ENCODE measurements at places on chromosomes 4 and X.

GRCh38 chrX:70313503-70313902 is 23.6 kb downstream of the KIF4A start:
- no peak for DNase-seq

DNA sequence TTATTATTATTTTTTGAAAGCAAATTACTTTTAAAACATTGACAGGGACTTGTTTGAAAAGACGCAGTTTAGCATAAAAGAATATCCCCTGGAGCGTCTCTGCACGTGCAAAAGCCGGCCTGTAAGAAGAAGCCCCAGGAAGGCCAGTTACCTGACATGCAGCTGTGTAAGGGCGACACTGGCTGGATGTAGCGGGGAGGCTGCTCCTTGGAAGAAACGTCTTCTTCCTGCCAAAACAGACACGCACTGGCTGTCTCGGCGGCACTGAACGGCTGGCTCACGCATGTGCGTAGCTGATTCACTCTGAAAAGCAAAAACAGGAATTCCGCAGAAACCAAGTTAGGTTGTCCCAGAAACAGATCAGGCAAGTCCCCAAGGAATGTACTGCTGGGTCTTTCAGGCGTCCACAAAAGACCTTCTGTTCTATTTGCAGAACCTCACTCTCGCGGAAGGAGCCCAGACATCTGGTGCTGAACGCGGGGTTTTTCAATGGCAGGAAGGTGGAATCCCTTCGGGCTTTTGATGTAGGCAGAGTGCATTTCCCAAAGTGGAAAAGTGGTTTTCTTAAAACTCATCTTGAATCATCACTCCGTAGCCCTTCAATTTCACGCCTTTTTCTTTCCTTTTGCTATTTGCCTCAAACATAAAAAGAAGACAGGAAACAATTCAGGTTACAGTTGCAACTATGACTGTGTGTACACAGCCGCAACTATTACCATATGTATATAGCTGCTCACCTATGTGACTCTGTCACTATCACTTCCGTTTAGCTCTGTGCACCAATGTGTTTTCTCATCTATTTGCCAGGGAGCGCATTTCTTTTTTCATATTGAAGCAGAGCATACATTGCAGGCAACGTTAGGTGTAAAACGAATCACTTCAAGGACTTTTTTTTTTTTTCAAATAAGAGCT is 38.1 kb upstream of the ARSH start:
- no peak for DNase-seq

DNA sequence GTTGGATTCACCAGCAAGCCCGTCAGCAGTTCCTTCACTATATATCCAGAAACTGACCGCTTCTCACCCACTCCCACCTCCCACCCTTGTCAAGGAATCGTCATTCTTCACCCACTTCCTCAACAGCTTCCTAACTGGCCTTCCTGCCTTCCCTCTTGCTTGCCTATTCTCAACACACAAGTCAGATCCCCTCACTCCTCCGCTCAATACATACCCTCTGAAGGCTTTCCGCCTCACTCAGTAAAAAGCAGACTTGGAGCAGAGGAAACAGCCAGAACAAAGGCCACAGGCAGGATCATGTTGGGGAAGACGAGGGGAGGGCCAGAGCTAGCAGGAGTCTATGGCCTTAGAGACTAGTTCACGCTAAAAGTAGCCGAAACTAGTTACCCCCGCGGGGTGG is 23.7 kb downstream of the RWDD4 start:
- DNase-seq, result no peak

- DNase-seq, result no peak
Measured at GRCh38 chr4:41643331-41643730, 105.2 kb downstream of the PHOX2B start.

- no peak for DNase-seq
Measured at GRCh38 chr4:174742561-174742960, 86.5 kb downstream of the GLRA3 start.

DNA sequence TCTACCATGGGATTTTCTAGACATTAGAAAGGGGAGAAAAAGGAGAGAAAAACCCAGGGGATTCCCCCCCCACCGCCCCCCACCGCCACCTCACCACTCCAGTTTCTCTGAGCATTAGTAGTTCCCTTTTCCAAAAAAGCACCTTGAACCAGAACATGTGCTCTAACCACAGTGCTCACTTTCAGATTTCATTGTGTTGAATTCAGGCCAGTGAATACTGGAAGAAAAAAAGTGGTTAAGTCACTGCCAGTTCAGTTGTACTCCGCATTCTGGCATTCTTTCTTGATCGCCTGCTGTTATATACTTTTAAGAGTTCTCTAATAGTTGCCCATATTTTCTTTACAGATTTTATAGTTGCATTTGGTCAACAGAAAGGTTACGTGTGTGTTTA is 40.9 kb downstream of the JADE3 start:
- DNase-seq, result no peak

- no peak for DNase-seq
Measured at GRCh38 chrX:14697451-14697850, 168.1 kb downstream of the GLRA2 start.

DNA sequence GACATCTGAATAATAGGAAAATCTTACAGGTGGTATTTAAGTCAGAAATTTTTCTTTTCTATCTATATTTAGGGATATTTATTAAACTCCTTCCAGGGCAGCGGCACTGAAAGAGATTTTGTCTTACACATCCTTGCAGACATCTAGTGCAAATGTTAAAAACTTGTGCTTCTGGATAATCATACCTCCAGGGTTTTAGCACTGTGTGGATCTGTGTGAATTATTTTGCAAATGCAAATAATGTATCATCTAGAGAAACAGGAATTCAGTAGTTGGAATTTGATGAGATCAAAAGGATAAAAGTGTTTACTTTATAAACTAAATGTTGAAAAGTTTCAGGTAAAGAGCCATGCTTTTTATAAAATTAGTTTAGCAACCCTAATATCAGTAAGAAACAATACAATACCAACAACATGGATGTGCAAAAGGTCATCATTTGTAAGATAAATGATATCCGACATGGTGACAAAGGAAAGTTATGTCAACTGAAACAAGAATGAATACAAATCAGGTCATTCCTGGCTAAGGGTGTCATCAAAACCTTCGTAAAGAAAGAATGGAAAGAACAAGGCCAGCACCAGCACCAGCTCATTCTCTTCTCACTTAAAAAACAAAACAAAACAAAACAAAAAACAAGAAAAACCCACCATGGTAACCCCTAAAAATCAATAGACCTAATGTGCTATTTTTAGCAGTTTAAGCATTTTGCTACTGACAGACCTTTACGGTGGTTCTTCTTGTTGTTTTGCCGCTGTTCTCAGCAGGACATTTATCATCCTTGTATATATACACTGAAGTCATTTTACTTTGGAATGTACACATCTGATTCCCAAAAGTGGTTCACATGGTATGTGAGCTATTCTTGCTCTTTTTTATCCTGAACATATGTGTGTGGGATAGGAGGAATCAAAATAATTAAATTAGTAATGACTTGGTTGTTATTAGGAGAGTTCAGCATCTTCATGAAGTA is 219.7 kb upstream of the NDST3 start:
- DNase-seq, result no peak

DNA sequence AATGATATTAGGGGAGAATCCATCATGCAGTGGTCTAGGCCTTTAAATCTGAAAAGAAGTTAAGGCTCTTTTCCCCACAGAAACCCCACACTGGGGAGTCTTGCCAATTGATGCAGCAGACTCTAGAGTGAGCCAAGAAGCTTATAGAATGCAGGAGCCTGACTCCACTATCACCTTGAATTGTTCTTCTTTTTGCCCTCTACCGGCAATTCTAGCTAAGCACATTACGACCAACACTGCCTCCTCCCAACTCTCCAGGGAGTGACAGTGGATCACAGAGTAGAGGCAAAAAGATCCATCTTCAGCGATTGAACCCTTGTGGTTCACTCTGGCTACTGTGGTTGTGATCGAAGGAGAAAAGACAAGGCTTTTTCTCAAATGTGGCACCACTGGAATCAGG is 331.5 kb downstream of the NKX6-1 start:
- no peak for DNase-seq

DNA sequence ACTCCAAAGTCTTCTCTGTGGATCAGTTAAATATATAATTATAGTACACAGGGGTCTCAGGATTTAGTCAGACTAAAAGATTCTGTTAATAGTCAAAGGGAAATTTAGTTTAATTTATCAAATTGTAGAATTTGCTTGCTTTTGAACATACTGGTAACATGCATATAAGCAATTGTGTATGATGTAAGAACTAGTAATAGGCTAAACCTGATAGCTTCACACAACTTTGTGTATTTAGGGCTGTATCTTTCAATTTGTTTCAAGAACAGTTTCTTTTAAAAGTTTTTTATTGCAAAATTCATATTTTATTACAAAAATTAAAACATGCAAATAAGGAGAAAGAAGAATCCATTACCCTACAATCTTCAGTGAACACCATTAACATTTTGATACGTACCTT is 99.5 kb downstream of the CPE start:
- DNase-seq, result no peak

DNA sequence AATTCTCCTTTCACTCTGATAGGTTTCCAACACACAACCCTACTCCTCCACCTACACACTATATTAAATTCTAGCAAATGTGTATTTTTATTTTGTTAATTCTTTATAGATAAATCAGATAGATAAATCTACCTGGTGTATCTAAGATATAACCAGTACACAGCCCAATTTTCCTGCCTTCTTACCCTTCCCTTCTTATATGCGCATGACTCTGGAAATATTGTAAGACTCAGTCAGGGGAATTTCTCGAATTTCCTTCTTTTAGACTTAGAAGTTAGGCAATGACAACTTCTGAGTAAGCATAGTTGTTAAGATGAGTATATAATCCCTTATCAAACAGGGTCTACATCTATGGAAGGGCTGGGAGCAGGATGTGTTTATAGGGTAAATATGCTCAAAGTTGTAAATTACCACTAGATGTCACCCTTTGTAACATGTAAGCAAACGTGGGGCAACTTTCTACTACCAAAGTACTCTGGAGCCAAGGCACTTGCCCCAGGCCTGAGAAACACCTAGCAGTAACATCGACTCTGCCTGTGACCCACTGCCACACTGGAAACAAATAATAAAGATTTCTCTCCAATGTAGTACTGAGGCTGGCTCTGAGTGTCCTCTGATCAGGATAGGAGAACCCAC is 444.7 kb downstream of the IQCM start:
- DNase-seq, result no peak

- no peak for DNase-seq
Measured at GRCh38 chrX:27519226-27519625, 56.1 kb upstream of the PPP4R3C start.

- DNase-seq, result no peak
Measured at GRCh38 chr4:122117743-122118142, 34.4 kb upstream of the BLTP1 start.

- DNase-seq, result no peak
Measured at GRCh38 chrX:66150163-66150562, 13.9 kb upstream of the HEPH start.

DNA sequence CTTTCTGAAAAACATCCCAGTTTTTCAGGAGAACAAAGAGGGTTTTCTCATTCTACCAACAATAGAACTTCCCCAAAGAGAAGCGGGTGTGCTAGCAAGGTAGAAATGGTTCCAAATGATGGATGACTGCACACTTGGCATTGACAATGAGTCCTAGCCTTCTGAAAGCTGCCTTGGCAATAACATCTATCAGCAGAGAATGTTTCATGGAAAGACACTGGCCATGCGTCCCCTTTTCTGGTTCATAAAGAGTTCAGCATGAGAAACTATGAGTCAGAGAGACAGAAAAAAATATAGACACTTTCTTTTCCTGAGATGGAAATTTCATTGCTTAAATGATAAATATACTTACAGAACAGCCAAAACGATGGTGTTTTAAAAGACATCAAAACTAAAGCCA is 236.9 kb upstream of the PRKX start:
- DNase-seq, result no peak

- no peak for DNase-seq
Measured at GRCh38 chr4:178937130-178937529, 1494.9 kb upstream of the AGA start.

GRCh38 chrX:46912098-46912602 is at the start of gene JADE3:
Gene JADE3 (plus strand): TSS chrX:46912421. CDS start chrX:46984895, 72,474 bp downstream.
- peak; percentile 4 for DNase-seq

DNA sequence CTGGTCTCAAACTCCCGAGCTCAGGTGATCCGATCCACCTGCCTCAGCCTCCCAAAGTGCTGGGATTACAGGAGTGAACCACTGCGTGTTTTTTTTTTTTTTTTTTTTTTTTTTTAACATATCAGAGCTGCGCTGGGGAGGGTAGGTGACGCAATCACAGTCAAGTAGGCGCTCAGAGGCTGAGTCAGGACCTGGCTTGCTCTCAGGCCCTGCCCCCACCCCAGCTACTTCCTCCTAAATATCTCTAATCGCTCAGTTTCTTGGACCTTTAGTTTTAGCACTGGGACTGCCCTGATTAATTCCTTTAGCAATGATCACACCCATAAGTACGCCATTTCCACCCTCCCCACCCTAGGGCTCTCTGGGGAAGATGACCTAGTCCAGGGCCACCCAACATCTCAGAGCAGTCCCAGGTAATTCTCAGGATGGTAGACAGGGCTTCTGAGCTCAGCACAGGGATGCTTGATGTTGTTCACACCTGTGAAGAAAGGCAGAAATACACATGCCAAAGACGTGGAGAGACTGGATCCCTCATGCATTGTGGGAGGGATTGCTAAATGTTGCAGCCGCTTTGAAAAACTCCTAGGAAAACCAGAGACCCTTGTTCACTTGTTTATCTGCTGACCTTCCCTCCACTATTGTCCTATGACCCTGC is 50.2 kb downstream of the DDX3X start:
- no peak for DNase-seq

DNA sequence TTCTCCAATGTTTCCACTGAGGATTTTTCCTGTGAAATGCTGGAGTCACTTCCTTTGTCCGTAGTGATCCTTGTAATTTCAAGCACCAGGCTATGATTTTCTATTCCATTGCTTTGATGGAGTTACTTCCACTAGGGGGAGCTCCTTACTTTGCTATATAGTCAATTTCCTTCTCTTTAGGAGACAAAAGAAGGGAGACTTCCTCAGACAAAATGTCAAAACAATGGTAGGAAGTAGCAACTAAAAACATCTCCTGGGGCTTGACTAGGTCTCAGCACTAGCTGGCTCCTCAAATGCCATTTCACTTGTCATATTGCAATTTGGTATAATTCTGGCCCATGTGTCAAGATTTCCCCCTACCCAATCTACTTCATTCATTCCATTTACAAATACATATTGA is 24.1 kb downstream of the ZCCHC12 start:
- DNase-seq, result no peak

DNA sequence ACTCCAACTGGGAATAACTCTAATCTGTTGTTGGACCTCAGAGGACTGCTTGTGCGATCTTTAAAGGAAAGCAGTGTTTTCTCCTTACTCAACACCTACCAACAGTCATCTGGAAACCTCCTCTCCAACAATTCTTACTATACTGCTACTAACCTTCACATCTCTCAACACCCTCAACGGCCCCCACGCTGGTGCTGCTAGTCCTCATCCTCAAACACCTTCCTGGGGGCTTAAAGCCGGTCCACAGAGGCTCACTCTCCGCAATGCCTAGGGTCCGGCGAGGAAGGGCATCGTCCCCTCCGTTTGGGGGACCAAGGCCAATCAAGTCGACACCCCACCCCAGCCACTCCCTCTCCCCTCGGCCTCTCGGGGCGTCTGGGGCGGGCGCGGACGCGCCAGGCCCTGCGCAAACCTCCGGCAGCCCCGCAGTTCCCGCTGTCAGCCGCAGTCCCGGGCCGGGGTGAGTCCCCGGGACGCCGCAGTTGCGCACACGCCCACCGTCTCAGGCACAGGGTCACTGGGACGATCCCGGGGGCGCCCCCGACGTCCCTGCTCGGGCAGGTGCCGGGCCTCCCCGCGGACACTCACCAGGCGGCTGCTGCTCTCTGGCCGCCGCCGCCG is 418 bp downstream of the TAB3 start:
- DNase-seq, result peak; percentile 15

Data from nucleus accumbens (tissue), 56 donors.